Stimulated activated CD4-positive, alpha-beta T cell treated with anti-CD3 and anti-CD28 coated beads, Interleukin-1b, Interleukin-23, amount 100 ng/mL, for 4 hours (primary cell): ENCODE measurements at places on chromosomes 6 and 20.

DNA sequence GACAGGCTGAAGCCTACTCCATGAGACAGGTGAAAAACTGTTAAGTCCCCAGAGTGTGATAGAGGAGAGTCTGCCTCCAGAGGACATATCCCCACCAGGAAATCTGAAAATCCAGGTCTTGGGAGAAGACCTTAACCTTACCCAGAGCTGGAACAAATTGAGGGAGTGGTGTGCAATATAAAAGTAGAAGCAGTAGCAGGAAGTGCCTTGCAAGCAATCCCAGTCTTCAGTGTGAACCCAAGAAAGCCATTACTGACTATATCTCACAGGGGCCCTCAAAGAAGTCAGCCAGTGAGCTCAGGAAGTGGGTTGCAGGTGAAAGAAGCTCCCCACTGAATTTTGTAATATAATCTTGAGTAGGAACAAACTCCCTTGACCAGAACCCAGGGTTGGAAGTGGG is 41.9 kb upstream of the PKIB start:
- DNase-seq, result no peak

DNA sequence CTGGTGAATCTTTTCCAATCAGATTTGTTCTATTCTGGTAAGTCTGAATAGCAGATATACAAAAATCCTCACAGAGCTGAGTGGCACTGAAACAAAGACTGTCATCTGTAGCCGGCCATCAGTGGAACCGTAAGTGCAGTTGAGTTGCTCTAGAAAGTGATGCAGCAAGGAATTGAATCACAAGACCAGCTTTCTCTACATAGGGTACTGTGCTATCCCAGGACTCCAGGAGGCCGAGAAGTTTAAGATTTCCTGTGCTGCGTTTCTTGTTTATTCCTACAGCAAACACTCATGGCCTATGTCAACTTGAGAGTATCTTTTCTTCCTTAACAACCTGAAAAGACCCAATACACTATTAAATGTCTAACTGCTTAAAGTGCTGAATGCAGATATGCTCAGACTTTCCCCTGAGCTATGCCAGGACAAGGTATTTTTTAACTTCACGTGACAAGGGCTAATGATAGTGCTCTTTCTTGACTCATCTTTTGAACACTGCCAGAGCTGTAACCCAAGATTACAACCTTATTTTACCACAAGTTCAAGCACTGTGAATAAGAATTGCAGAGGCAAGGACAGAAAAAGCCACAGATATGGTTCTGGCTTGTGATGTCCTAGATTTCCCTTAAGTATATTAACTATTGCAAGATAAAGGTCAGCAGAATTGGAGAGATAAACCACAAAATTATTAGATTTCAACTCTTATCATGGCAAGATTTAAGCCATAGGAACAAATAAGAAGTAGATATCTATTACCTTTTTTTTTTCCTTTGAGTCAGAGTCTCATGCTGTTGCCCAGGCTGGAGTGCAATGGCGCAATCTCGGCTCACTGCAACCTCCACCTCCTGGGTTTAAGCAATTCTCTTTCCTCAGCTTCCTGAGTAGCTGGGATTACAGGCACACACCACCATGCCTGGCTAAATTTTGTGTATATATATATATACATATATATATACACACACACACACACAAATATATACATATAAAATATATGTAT is 71.6 kb downstream of the GJA1 start:
- no peak for DNase-seq

GRCh38 chr6:155341130-155341828 is 27.0 kb upstream of the TFB1M start:
- DNase-seq, result no peak

- DNase-seq, result no peak
Measured at GRCh38 chr6:42383421-42384205, 68.1 kb downstream of the TRERF1 start.

GRCh38 chr20:49367113-49367512 is 89.3 kb upstream of the ZNFX1 start:
- DNase-seq, result no peak

GRCh38 chr6:12265791-12266190 is 24.4 kb upstream of the EDN1 start:
- DNase-seq, result no peak

- no peak for DNase-seq
Measured at GRCh38 chr6:156887623-156888269, 110.6 kb downstream of the ARID1B start.

DNA sequence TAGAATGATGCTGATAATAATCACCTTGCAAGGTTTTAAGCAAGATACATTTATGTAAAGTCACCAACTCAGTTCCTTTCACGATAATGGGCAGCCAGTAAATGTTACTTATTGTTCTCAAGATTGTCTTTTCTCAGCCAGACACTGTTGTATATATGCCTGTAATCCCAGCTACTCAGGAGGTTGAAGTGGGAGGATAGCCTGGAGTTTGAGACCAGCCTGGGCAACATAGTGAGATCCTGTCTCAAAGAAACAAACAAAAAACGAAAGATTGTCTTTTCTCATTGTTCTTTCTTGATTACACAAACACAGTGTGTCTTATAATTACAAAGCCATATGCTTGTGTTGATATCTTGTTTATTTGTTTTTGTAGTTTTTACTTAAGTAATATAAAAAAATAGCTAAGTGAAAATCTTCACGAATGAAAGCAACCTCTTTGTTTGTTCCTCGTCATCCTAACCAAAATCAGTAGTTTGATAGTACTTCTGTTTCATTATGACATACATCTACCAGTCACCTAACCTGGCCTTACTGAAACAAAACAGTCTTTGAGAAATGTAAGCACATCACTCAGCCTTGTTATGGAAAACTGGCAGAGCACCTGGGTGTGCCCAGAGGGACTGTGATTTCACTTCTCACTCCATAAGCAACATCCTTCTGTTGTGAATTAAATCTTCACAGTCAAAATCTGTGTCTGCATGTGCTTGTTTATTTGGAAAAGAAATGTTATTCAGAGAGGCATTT is 436.2 kb upstream of the SOX4 start:
- DNase-seq, result no peak

GRCh38 chr6:2623295-2623694 is 127.4 kb downstream of the MYLK4 start:
- DNase-seq, result no peak

GRCh38 chr20:24783631-24784492 is 165.2 kb upstream of the CST7 start:
- no peak for DNase-seq

DNA sequence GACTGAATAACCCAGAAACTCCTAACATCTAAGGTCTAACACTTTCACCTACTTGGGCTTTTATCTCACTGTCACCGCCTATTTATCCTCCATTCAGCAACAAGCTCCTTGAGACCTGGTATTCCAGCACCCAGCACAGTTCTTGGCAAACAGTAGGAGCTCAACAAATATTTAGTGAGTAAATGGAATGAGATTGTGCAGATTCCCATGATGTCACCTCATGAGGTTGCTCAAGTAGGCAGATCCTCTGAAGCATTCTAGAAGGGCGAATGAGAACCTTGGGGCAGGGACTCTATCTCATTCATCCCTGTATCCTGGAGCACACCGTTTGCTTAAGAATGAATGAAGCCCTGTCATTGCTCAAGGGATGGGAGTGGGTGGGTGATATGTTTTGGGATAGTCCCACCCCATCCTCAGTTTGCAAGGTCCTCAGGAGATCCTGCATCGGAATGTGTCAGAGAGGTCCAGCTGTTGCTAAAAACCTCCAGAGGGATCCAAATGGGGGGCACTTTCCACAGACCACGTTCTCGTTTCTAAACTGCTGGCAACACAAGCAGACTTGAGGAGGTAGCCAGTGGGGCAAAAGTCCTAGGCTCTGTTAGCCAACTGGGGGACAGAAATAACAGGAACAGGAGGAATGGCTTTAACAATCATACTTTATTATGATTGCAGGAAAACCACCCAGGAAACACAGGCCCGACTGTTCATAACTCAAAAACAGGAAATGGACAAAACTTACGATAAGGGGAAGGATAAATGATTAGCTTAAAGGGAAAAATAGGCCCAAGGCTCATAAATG is 42.0 kb downstream of the EDN1 start:
- no peak for DNase-seq

GRCh38 chr6:78810698-78811097 is 56.7 kb upstream of the IRAK1BP1 start:
- DNase-seq, result no peak

DNA sequence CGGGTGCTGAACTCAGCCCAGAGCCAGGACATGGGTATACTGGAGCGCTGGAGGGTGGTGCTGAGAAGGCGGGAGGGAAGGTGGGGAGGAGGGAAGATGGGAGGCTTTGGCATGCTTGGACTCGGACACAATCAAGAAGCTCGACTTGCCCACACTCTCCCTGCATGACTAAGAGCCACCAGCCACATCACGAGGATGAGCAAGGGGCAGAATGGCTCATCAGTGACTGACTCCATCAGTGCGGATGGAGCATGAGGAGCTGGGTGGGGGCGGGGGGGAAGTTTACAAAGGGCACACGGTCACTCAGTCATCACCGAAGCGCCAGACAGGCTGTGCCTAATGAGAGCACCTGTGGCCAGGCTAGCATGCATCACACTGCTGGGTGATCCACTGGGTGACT is 222.8 kb downstream of the KIF16B start:
- DNase-seq, result no peak

DNA sequence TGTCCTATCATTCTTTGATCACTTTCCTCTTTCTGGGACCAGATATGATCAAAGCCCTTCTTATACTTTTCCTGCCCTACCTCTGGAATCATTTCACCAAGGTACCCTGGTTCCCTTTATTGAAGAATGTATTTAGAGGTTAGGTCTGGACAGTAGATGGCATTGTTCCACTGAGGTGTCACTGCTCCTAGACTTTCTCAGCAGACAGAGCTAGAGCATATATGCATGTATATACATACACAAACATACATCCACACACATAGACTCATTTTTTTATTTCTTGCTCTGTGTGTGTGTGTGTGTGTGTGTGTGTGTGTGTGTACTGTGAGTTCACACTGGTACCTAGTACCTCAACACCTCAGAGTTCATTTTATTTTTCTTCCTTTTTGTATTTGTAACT is 40.9 kb downstream of the PTPRA start:
- no peak for DNase-seq

DNA sequence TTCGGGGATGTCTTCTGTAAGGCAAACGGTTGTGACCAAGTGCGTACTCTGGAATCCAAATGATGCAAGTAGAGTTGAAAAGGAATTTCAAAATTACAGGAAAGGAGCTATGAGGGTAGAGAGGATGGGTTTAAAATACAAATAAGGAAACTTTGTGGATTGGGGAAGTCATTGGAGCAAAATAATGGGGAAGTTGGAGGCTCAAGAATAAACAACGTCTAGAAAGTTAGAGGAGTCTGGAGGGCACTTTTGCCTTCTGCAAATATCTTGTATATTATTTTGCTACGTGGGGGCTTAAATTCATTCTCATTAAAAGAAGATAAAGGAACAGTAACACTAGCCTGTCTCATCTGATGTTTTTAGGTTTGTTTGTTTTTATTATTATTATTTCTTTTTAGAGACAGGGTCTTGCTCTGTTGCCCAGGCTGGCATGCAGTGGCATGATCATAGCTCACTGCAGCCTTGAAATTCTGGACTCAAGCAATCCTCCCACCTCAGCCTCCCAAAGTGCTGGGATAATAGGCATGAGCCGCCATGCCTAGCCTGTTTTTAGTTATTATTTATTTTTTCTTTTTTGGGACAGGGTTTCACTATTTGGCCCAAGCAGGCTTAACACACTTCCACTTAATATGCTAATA is 55.0 kb upstream of the TNFAIP3 start:
- no peak for DNase-seq

- no peak for DNase-seq
Measured at GRCh38 chr6:15715851-15716250, 53.0 kb upstream of the DTNBP1 start.

- DNase-seq, result no peak
Measured at GRCh38 chr6:100803264-100804045, 77.7 kb downstream of the ASCC3 start.

DNA sequence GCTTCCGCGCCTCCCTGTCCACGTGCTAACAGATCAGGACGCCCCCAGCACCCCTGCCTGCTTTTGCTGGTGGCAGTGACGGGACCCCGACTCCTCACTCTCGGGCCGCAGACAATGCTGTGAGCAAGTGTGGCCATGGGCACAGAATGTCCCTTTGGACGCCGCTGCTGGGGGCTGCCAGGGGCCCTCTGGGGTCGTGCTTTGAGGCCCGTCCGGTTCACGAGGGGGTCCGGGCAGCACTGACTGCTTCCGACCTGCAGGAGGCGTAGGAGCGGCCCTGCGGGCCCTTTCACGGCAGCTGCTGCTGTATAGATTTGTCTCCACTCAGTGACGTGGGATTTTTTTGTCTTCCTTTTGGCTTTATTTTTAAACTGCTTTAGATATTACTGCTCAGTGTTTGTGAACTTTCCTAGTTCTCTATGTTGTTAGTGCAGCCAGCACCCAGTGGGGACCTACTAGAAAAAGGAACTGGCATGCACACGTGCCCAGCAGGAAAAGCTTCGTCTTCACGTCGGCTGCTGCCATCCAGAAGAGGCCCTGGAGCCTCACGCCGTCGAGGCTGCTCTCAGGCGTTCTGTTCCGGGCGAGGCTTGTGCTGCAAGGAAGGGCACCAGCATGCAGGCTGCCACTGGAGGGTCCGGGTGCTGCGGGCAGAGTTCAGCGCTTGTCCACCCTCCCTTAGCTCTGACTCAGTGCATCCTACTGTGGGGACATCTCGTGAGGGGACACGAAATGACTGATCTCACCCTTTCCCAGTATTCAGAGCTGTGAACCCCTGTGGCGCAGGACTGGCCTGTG is 21.7 kb downstream of the UCKL1 start:
- DNase-seq, result no peak

GRCh38 chr20:1885254-1885653 is 10.0 kb upstream of the SIRPA start:
- no peak for DNase-seq

- DNase-seq, result no peak
Measured at GRCh38 chr6:127436578-127437110, 22.5 kb downstream of the KIAA0408 start.
